ENCODE measurements at places on chromosomes 16 and 17.

DNA sequence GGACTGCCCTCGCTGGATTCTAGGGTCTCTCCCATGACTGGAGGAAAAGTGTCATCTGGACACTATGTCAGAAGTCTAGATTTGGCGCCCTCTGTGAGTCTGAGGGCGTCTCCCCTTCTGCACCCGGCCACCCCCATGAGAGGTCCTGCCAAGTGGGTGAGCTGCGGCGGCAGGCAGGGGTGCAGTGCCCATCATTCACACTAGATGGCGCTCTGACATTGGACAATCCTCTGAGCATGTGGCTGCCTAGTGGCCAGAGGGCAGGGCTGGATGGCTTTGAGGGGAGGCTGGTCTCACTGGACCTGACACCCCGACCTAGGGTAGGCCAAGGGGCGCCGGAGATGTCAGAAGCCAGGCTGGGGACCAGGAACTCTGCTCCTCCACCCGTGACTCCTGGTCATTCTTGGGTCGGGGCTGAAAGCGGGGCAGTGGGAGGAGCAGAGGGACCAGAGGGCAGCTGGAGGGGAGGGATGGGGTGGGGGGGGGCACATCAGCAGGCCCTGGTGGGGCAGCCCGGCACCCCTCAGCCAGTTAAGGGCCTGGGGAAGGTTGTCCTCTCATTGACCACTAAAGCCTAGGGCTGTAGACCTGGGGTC, 28.0 kb downstream of the MRM1 start:
- DNase-seq, result peak; percentile 82

DNA sequence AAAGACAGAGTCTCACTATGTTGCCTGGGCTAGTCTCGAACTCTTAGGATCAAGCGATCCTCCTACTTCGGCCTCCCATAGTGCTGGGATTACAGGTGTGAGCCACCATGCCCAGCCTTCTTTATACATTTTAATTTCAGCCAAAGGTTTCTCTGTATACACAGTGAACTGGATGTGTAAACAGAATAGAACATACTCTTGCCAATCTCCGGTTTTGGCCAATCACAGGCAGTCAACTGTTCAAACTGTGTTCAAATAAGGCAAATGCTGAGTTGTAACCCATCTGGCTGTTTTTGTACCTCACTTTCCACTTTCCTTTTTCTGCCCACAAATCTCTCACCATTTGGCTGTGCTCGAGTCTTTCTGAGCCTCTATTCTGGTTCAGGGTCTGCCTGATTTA, 108.2 kb downstream of the CPPED1 start:
- no peak for DNase-seq

DNA sequence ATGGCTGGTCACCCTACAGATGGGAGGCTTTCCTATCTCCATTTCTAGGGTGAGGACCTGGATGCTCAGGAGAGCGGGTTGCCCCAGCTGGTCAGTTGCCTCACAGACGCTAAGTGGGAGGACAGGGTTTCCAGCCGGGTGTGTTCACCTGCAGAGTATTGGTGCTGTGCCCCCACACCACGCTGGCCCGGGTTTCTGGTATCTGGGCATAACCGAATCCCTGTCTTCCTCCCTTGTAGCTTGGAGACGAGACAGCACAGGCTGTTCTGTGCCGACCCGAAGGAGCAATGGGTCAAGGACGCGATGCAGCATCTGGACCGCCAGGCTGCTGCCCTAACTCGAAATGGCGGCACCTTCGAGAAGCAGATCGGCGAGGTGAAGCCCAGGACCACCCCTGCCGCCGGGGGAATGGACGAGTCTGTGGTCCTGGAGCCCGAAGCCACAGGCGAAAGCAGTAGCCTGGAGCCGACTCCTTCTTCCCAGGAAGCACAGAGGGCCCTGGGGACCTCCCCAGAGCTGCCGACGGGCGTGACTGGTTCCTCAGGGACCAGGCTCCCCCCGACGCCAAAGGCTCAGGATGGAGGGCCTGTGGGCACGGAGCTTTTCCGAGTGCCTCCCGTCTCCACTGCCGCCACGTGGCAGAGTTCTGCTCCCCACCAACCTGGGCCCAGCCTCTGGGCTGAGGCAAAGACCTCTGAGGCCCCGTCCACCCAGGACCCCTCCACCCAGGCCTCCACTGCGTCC, 9.7 kb downstream of the CX3CL1 start:
- DNase-seq, result no peak

DNA sequence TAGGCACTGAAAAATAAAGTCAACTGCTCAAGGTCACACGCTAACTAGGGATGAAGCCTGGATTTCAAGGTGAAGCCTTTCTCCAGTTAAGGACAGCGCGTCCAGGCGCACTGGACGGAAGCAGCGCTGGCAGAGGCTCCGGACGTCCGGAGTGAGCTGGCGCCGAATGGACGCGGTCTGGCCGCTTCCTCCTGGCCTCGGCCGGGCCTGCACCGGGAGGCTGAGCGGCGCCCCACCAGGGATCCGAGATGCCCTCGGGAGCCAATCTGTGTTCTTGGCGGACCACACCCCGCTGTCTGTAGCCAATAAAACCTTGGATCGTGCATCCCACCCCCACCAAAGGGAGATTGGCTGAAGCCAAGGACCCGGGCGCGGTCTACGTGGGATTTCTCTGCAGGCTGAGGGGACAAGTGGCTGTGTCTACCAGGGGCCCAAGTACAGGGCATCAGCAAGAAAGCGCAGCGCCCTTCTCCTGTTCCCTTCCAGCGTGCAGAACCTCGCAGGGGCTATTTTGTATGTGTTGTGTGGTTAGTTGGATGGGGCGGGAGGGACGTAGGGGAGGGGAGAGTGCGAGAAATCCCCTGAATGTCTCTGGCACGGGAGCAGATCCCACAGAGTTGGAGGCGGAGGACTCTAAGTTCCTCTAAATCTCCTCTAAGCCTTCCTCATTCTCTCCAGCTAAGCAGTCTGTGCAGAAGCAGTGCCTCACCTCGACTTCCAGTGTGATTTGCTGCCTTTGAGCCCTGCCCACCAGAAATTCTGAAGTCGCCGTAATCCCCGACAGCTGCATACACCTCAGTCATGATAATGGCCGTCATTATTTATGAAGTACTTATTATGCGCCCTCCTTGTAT, 2.5 kb upstream of the AKAP10 start:
- no peak for DNase-seq

DNA sequence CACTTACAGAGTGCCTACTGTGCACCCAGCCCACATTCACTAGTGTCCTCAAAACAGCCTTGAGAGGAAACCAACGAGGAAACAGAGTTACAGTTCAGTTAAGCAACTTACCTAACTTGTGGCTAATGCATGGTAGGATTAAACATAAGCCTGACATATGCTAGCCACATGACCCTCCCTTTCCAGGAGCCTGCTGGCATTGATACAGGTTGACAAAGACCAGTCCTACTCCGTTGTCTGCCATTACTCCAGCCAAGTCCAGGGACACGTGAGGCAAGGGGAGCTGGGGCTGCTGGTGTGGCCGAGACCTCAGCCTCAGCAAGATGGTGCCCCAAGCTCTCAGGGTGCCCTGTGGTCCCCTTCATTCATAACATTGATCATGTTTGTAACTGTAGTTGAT, 37.9 kb downstream of the SNX20 start:
- no peak for DNase-seq

DNA sequence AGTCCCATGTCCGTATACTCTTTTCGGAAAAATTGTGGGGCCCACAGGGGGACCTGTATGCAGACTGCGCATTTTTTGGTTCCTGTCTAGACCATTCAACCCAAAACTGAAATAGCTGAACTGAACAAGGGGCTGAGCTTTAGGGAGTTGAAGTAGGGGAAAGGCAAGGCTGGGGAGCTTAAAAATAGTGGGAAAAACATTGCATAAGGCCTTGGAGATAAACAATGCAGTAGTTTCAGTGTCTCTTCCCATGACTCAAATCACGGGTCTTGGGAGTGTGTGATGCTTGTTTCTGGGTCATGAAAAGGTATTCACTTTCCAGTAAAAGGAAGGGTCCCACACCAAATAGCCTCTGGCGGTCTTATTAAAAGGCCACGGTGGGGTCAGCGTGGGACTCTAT, 402.8 kb upstream of the SALL1 start:
- DNase-seq, result no peak

DNA sequence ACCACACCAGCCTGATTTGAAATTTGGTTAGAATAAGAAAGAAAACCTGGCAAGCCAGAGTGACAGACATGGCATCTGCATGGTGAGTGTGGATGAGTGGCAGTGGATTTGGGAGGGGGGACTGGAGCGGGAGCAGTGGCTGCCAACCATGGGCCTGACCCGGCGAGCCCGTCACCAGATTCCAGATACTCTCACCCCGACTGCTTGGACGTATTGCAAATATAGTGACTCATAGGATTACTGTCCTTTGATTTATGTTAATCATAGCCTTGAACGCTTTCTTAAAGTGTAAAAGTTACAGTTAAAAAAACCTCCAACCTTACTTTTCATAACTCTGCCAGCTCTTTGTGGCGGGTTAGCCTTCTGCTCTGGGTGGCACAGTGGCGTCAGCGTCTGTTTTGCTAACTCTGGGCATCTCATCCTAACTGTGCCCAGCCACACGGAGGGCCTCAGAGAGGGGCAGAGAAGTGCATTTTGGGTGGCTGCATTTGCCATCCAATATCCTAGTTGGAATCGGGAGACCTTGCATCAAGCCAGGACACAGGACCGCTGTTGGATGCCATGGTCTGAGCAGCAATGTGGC, 26.8 kb upstream of the FOXK2 start:
- DNase-seq, result no peak
